DMS153 (cell line): ENCODE measurements at places on chromosomes 11 and 22.
A peak's percentile ranks its signal among the peaks of the same experiment; 100 is the strongest.

GRCh38 chr11:96319898-96320656 is 22.9 kb downstream of the MAML2 start:
- DNase-seq: no peak

GRCh38 chr11:75474240-75474639 is 41.2 kb upstream of the KLHL35 start:
- DNase-seq: peak; percentile 14

DNA sequence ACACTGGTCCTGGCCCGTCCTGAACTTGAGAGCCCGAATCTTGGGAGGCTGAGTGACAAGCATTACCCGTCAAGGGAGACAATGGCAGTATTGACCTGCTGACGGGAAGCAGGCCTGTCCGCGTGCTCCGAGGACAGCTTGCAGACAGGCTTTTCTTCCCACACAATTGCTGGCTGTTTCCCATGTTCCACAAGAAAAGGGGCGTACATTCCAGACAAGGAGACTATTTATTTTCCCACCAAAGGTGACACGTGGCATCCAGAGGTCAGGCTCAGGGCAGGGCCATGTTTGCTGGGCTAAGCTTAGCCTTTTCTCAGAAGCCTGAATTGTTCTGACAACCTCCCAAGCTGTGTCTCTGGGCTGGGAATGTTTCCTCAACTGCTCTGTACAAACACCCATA is 86.9 kb upstream of the SPON1 start:
- DNase-seq: no peak

DNA sequence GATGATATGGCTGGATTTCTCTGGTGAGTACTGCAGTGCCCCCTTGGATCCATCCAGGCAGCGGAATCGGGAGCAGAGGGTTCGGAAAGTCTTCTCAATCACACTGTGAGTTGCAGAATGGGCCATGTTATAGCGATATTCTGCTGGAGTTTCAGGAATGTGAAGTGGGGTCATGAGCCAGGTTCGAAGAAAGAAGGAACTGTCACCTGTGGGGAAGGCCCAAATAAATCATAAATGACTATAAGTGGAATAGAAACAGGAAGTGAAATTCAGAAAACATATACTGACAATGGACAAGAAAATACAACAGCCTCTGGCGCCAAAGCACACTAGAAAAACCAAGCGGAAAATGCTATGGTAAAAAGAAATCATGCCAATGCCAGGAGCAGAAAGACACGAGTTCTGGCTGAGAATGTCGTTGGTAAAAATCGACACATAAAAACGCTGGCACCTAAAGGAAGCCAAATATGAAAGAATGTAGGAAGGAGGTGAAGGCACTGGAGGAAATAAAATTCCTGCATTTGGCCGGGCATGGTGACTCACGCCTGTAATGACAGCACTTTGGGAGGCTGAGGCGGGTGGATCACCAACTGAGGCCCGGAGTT is 10.0 kb upstream of the AMBRA1 start:
- DNase-seq: no peak

DNA sequence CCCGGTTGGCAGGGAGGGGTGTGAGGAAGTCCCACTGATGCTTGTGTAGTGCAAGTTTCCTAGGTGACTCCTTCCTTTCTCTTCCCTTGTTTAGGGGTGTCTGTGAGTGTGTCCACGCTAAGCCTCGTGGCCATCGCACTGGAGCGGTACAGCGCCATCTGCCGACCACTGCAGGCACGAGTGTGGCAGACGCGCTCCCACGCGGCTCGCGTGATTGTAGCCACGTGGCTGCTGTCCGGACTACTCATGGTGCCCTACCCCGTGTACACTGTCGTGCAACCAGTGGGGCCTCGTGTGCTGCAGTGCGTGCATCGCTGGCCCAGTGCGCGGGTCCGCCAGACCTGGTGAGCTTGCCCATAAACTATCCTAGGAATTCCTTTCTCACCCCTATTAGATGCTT is 10.4 kb downstream of the CCKBR start:
- DNase-seq: no peak

DNA sequence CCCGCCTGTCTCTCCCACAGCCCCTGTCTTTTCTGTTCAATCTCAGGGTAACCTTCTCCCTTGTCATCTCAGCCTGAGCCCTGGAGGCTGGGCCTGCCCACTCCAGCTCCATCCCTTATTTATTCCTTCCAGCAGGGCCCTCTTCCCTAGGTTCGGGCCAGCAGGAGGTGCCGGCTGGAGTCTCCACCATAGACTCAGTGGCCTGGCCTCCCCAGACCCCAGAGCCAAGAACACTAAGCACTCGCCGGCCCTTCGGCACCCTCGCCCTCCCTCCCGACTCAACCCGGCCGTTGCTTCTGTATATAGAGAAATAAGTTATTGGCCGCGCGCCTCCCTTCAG is 1.4 kb upstream of the RAB1B start:
- no peak for DNase-seq

- DNase-seq: no peak
Measured at GRCh38 chr22:33542153-33542552, 378.1 kb downstream of the LARGE1 start.

GRCh38 chr22:45207981-45208664 is 32.6 kb downstream of the KIAA0930 start:
- DNase-seq: no peak

GRCh38 chr22:28570696-28571373 is 108.8 kb downstream of the TTC28 start:
- no peak for DNase-seq

- DNase-seq: no peak
Measured at GRCh38 chr11:75248924-75249256, 8.3 kb downstream of the TPBGL start.

DNA sequence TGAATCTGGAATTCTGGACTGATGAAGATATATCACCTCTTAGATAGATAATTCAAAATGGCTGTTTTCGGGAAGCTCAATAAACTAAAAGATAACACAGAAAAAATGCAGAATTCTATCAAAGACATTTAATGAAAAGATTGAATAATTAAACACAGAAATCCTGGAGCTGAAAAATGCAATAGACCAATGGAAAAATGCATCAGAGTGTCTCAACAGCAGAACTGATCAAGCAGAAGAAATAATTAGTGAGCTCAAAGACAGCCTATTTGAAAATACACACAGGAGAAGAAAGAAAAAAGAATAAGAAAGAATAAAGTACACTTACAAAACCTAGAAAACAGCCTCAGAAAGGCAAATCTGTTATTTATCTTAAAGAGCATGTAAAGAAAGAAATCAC is 356.4 kb upstream of the B3GAT1 start:
- DNase-seq: no peak

DNA sequence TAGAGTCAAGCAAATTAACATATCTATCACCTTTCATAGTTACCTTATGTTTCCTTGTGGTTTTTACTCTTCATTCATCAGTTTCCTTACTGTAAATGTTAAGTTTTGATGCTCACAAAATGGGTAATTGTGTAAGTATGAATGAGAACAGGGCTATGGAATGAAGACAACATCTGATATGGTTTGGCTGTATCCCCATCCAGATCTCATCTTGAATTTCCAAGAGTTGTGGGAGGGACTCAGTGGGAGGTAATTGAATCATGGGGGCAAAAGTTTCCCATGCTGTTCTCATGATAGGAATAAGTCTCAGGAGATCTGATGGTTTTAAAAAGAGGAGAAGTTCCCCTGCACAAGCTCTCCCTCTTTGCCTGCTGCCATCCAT is 107.6 kb downstream of the CCDC34 start:
- no peak for DNase-seq

DNA sequence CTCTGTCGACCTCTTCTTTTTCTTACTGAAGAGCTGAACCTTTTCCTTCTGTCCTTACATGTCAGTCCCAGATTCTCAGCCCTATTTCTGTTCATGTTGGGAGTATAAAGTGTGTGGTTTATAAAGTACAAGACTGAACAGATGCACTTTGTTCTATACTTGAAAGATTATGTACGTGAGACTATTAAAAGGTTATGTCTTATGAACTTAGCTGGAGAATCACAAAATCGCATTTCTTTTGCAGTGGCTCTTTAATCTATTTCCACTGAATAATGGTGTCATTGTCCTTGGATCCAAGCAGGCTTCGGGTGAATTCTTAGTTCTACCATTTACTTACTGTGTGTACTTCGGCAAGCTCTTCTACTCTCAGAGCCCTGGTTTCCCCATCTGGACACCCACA is 558.4 kb downstream of the TMEM135 start:
- no peak for DNase-seq

DNA sequence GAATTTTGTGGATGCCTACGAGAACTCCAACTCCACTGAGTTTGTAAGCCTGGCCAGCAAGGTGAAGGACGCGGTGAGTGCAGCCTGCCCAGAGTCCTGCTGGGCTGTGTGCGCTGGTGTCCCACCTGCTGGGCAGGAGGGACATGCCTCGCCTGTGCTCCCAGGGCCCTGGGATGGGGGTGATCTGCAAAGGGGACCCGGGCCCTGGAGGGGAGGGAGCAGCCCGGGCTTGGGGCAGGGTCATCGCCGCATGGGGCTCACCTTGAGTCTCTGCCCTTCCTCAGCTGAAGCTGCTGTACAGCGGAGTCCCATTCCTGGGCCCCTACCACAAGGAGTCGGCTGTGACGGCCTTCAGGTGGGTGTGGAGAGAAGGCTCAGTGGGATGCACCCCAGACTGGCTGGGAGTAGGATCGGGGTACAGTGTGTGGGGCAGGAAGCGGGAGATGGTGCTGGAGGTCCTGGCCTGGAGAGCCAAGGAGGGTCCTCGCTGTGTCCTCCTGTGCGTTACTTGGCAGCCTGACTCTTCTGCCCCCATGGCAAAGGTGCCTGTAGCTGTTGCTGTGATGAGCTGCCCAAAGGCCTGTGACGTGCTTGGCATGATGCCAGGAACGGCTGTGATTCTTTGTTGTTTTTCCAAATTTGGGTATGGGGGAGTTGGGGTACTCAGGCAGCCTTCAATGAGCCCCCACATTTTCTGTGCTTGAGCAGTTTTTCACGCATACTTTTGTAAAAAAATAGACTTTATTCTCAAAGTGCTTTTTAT is 29.2 kb downstream of the ST14 start:
- no peak for DNase-seq

GRCh38 chr11:66915046-66915832 is 42.9 kb downstream of the PC start:
- DNase-seq: no peak

DNA sequence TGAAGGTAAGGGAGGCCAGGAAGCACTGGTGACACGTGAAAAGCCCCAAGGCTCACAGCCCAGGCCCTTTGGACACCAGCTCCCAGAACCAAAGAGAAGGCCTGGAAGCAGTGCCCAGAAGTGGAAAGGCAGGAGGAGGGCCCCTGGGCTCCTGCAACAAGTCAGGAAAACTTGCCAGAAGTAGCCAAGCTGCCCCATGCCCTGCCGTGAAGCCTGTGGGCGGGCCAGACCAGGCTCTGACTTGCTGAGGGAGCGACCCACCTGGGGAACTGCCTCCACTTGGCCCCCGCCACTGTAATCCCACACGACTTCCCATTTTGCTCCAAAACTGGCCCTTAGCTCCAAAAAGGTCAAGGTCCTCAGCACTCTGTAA is 51.3 kb upstream of the ARFGAP3 start:
- DNase-seq: no peak

DNA sequence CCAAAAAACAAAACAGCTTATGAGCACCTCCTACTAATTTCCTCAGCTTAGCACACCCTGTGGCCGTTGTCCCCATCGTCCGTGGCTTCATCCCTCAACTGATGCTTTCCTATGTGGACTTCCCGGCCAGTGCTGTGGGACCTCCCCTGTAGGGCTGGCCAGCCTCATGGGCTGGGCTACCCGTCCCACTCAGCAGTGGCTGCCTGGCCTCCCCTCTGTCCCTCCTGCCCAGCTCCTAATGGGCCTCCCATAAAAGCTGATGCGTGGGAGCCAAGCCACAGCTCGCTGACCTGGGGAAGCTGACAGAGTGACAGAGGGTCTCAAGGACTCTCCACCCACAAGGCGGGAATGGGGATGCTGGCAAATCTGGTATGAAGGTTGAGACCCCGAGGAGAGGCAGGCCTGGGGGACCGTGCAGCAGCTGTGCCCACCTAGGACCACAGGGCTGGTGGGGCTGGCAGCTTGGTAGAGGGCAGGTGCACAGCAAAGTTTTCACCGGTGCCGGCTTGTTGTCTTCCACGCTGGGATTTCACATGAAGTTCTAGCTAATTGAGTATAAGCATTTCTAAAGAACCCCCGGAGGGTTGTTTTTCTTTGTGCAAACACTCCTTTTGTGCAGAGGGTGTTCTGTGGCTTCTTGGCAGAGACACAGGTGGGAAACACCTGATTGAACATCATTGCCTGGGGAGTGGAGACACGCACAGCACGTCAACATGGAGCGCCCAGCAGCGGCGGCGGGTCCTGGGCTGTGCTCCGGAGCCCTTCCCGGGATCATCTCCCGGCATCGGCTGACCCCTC is 23.2 kb downstream of the TBX1 start:
- no peak for DNase-seq

DNA sequence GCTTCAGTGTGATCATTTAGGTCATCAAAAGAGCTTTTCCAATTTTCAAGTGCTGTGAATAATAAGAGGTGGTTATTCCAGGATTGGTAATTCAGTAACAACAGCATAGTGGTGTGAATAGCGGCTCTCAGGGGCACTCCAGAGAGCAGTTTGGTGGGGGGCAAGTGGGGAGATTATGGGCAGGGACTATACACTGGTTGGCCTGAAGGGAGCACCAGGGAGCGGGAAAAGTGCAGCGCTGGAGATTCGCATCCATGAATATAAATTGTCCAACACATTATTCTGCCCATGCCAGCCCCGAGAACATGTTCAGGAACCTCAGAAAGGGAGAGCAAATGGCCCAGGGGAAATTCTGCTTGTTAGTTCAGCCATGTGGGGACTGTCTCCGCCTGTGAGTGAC is 37.9 kb downstream of the OR6Q1 start:
- DNase-seq: no peak

- DNase-seq: no peak
Measured at GRCh38 chr11:30423279-30423648, 100.4 kb downstream of the ARL14EP start.

DNA sequence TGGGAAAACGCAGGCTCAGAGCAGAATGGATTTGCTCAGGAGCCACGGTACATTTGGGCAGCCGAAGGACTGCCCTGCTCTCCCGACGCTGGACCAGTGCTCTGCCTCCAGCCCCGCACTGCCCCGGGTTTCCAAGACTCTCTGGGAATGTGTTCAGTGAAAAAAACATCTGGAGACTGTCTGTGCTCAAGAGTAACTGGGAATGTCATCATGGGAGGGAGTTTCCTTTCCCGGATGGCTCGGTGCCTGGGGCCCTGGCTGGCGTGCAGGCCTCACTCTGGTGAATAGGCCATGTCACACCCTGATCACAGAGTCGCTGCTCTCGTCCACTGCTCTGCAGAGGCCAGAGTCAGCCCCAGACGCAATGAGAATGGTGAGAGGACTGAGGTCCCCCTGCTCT is 9.8 kb upstream of the APOL6 start:
- no peak for DNase-seq

GRCh38 chr11:35101223-35101622 is 37.7 kb upstream of the CD44 start:
- DNase-seq: no peak

- no peak for DNase-seq
Measured at GRCh38 chr22:36819112-36819511, 2.3 kb upstream of the PVALB start.

DNA sequence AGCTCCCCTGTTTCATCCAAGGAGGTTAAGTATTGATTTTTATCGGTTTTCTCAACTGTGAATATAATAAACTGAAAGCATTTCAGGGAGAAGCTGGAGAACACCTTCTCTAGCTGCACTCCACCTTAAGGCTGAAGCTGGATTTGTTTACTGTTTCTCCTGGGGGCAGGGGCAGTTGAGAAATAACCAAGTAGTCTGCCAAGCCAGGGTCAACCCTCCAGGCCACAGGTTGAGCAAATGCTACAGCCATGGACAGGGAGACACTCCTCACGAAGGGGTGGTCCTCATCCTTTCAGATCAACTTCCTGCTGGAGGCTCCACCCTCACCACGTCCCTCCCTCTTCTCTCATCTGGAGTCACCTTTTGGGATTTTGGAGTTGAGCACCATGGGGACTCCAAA is at the start of gene TTC36:
TTC36 (plus strand) TSS at position 366 of the 400 bp plus-strand sequence; CDS start at position 387, 21 bp downstream.
- no peak for DNase-seq
